ENCODE measurements at places on chromosomes 16 and 17. TPM values are rescaled to one million over a fixed set of nuclear protein-coding genes. Genes with fewer than 3 reads are reported as not detected.

The TUBB3 gene
- 10.2 TPM for total RNA-seq

The DNAH9 gene
- total RNA-seq: not detected

The XAF1 gene
- 72.3 TPM for total RNA-seq

The GJC1 gene
- 2.5 TPM for total RNA-seq

The DCAKD gene
- 93.4 TPM for total RNA-seq

The MT4 gene
- total RNA-seq: not detected

The MTSS2 gene
- 1.8 TPM for total RNA-seq

The OTOP3 gene
- not detected for total RNA-seq

The LLGL2 gene
- total RNA-seq: 12.0 TPM

The ABCA9 gene
- total RNA-seq: not detected

The LITAFD gene
- not detected for total RNA-seq

The AP1G1 gene
- 73.1 TPM for total RNA-seq

The CDRT15L2 gene
- not detected for total RNA-seq

The MAF gene
- total RNA-seq: 26.1 TPM

The SAMD14 gene
- total RNA-seq: 4.4 TPM

The CASKIN1 gene
- total RNA-seq: 0.77 TPM

The SOCS1 gene
- 57.0 TPM for total RNA-seq

The SMIM22 gene
- not detected for total RNA-seq

The CMTM1 gene
- total RNA-seq: 13.1 TPM

The HASPIN gene
- 24.0 TPM for total RNA-seq

The CCL17 gene
- not detected for total RNA-seq

The CNTD1 gene
- total RNA-seq: not detected

The SLC2A4 gene
- total RNA-seq: 0.51 TPM

The KRT28 gene
- not detected for total RNA-seq

The PGAP3 gene
- total RNA-seq: 16.0 TPM

The TMEM92 gene
- total RNA-seq: 0.39 TPM

The KCTD2 gene
- total RNA-seq: 17.4 TPM

The ALOX15B gene
- total RNA-seq: not detected

The ZNF423 gene
- 0.05 TPM for total RNA-seq

The SPIRE2 gene
- 1.9 TPM for total RNA-seq

The RNF157 gene
- 35.1 TPM for total RNA-seq

The CES3 gene
- total RNA-seq: 6.8 TPM

The OR1A1 gene
- not detected for total RNA-seq

The ZNF287 gene
- 4.1 TPM for total RNA-seq

The LUC7L3 gene
- 145 TPM for total RNA-seq

Measured in activated naive CD4-positive, alpha-beta T cell treated with anti-CD3 and anti-CD28 coated beads, Interleukin-2, amount 50 U/mL, for 72 hours (primary cell).